ENCODE measurements at places on chromosomes 2 and 18.

DNA sequence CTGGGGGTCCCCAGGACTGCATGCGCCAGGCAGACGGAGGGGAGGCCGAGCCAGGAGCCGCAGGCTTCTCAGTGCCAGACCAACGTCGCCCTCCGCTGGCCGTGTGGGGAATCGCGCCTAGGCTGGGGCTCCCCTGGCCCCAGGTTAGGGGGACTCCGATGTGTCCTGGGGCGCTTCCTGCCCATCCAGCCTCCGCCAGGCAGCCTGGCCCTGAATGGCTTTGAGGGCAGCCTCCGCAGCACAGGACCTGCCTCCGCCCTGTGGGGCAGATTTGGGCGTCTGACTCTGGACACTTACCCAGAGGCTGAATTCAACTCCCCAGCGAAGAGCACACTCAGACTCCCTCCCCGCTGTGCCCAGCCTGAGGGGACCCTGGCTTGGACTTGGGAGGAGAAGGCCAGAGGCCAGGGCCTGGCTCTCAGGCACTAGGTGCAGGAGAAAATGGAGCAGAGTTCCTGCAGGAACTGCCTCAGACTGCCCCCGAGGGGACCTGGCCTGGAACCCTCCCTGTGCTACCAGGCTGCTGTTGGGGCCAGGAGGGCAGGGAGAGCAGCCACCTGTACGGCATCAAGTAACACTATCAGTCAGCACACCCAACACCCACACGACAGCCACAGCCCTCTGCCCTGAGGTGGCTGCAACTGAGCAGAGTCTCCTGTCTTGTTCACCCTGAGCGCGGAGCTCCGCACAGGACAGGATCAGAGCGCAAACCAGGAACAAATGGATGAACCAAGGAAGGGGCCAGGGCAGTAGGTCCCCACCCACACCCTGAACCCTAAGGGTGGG, 597 bp upstream of the TEKT4 start:
- no peak for DNase-seq

- DNase-seq = no peak
Measured at GRCh38 chr2:86147793-86148192, 41.8 kb downstream of the PTCD3 start.

DNA sequence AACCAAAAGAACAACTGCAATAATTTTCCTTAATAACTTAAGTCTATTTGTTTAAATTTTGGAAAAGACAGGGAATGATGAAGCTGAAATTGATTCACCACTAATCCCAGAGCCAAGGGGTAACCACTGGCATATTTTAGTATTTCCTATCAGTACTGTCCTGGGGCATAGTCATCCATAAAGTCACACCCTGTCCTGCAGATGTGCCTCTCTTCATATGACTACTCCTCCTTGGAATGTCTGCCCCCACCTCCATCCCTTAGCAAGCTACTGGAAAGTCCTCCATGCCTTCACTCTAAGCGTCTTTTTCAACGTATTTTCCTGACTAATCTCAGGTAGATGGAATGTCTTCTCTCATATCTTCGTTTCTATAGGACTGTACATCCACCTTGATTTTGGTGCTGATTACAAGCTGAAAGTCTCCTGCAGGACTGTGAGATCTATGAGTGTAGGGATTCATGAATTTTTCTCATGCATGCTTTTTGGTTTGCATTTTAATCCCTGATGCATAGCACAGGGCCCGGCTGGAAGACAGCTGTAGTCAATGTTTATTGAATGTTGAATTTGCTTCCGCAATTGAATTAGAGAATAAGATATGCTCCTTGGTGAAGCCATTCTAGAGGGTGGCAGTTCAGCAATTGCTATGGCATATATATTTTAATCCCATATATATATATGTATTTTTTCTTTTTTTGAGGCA, 85.6 kb downstream of the MOGAT1 start:
- DNase-seq = peak; percentile 24

DNA sequence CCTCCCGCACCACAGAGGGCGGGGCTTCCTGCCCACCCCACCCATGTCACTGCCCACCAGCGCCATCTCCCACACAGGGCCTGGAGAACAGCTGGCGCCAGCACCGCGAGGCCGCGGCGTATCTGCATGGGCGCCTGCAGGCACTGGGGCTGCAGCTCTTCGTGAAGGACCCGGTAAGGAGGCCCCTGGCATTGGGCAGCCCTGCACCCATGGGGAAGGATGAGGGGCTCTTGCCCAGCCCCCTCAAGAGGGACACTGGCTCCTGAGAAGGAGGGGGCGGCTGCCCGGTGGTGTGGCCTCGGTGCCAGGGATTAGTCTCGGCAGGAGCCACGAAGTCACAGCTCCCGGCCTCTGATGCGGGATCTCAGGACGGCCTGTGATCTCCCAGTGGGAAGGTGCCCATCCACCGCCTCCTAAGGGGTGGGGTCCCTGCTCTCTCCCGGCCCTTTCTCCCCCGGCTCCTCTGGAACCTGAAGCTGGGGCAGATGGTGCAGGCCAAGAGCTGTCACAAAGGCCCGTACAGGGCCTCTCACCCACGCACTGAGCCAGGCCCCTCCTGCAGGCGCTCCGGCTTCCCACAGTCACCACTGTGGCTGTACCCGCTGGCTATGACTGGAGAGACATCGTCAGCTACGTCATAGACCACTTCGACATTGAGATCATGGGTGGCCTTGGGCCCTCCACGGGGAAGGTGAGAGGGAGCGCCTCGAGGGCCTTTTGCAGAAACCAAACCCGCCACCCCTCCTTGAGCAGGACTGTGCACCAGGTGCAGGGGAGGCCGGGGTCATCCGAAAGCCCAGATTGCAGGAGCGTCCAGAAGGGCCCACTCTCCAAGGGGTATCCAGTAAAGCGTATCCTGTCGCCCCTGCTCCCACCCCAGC, 9.1 kb downstream of the AGXT start:
- no peak for DNase-seq

DNA sequence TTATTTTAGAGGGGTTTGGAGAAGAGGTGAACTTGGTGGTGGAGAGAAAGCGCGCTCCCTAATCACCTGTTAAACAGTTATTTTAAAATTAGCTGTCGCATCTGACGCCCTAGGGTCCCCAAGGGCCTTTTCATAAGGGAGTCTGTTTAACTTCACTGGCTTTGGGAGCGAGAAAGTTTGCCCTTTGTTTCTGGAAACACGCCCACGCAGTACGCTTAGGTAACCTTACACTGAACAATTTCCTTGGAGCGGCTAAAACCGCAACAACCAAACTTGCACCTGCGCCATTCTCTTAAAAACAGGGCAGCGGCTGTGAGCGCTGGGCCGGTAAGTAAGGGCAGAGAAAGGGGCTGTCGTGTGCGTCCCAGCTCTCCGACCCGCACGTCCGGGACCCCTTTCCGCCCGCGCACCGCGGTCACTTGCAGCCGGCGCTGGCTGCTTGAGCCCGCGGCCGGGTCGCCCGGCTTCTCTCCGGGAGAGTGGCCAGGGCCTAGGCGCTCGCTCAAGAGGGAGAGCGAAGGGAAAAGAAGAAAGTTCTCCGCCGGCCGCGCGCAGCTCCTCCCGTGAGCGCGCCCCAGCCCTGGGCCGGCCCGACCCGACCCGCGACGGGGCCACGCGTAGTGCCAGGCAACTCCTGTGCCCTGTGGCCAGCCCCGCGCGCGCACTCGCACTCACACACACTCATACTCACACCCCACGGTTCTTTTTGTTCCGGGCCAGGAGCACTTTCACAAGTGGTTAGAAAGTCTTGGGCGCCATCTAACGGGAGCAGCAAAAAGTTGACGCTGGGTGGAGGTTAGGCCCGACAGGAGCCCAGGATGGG, 19.2 kb downstream of the POU3F3 start:
- DNase-seq = peak; percentile 24

All from fibroblast of skin of left biceps (primary cell).